ENCODE measurements at places on chromosomes 16 and 17.
A peak's percentile ranks its signal among the peaks of the same experiment; 100 is the strongest.

GRCh38 chr16:10946308-10946707 is 1.9 kb downstream of the CLEC16A start:
- no peak for DNase-seq

- no peak for DNase-seq
These were observed 1.1 kb downstream of the CRLF3 start for GRCh38 chr17:30823421-30823820.

DNA sequence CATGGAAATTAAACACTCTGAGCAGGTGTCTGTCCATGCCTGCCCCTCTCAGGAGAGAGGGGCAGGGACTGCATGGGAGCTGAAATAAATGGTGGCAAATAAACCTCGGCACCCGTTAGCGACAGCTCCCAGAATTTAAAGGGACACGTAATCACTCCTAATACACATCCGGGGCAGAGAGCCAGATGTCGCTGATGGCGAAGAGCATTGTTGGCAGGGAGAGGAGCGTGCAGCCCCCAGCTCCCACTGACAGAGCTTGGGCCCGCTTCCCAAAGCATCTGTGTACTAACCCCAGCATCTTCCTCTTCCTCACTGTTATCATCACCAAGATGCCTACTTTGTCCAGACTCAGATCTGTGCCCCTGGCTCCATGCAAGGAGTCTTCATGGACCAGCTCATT is 85.8 kb downstream of the IRX5 start:
- DNase-seq: no peak

DNA sequence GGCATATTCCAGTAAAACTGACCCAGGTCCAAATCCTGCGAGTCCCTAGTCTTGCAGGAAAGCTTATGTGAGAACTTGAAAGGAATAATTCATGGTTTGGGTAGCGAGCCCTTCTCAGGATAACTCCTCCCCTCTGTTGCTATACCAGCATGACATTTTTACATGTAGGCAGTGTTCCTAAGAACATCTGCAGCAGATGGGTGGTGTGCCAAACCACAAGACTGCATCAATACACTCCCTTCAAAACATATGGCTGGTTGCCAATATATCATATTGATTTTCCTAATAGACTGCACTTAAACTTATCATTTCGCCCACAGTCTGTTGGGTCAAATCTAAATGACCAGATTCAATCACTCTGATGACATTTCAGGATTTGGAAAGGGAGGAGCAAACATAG is 19.9 kb downstream of the PSME3IP1 start:
- peak; percentile 58 for DNase-seq

GRCh38 chr17:4625181-4625617 is 16.3 kb downstream of the ALOX15 start:
- no peak for DNase-seq
